IMR-90 (cell line): ENCODE measurements at places on chromosomes 13 and 19. TPM values are rescaled to one million over a fixed set of nuclear protein-coding genes. Genes with fewer than 3 reads are reported as not detected.

DNA sequence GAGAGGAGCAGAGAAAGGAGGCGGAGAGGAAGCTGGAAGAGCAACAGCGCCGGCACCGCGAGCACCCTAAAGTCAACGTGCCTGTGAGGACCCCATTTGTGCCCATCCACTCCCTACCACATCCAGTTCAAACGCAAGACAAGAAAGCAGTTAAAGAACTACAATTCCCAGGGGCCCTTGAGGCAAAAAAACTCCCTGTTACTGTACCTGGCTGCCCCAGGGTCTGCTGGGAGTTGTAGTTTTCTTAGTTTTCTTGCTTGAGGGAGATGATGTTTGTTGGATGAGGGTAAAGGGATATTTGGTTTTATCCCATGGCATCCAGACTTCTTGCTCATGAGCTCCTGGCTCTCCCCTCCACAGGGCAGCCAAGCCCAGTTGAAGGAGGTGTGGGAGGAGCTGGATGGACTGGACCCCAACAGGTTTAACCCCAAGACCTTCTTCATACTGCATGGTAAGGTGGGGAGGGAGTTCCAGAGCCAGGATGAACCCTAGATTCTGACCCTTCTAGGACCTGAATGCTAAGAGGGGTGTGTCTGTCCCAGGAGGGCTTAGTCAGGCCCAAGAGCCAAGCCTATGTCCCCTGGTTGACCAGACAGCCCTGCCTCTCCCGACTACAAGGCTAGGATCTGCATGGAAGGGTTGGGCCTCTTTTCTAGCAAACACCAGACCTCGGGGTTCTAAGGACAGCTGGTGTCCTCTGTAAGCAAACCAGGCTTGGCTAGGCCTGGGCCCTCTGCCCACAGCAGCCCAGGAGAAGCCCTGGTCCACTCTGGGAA is 13.2 kb downstream of the NUCB1 start:
- DNase-seq, result no peak

GRCh38 chr19:389255-389934 is 19.6 kb downstream of the C2CD4C start:
- no peak for DNase-seq

DNA sequence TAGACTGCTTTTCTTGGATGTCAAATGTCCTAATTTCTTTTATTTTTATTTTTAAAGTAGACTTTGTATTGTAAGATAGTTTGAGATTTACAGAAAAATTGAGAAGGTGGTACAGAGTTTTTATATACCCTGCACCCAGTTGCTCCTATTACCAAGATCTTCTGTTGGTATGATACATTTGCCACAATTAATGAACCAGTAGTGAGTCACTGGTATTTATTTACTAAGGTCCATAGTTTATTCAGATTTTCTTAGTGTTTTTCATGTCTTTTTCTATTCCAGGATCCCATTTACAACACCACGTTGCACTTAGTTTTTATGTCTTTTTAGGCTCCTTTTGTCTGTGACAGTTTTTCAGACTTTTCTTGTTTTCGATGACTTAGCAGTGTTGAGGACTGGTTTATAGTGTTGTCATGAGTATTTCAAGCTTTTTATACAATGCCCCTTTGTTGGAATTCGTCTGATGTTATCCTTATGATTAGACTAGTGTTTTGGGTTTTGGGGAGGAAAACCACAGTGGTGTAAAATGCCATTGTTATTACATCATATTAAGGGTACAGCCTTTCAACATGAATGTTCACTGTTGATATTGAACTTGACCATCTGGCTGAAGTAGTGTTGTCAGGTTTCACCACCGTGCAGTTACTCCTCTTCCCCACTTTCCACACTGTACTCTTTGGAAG is 35.9 kb downstream of the COG3 start:
- DNase-seq, result peak; percentile 96

- no peak for DNase-seq
Measured at GRCh38 chr13:43016226-43016625, 7.2 kb upstream of the DNAJC15 start.

The CCL25 gene
- not detected in 2 replicates for total RNA-seq
